Non-pigmented ciliary epithelial cell (primary cell): ENCODE measurements at places on chromosomes 4 and X.
A peak's percentile ranks its signal among the peaks of the same experiment; 100 is the strongest.

- DNase-seq, result peak; percentile 75
These were observed 143.1 kb downstream of the ARSF start for GRCh38 chrX:3184176-3184930.

GRCh38 chr4:2940267-2941137, 22.7 kb downstream of the NOP14 start:
- no peak for DNase-seq

- DNase-seq, result no peak
These were observed 3.8 kb upstream of the PITX2 start for GRCh38 chr4:110626532-110627153.

DNA sequence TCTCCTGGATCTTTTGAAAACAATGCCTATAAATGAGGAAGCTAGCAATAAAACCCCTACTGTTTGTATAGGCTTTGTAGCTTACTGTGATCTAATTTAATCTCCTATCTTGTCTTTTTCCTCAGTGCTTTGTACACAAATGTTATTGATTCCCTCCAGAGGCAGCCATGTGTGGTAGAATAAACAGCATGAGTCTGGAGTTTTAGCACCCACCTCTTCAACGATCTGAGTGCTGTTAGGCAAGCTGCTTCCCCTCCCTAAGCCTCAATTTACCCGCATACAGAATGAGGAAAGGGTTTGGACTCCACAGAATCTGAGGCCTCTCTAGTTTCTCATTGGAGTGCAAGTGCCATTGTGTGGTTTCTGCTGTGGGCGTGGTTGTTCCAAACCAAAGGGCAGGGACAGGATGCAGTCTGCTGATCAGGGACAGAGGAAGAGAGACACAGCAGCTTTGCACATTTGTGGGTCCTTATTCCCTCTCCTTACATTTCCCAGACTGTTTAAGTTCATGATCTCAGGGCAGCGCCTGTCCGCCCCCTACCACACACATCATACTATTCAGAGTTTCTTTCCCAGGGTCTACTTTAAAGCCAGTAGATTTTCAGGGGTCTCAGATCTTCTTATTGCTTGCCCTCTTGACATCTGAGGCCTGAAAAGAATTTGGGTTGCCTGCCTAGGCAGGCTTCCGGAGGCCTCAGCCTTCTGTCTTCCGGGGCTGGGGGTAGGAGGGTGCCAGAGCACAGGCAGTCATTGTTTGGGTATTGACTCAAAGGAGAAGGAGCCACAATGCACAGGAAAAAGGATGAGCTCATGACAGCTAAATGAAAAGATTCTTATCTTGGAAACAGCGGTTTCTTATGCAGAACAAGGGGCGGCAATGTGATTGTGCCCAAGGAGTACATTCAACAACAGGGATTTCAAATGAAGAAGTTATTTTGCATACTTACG, 114.9 kb upstream of the TEX13D start:
- DNase-seq, result no peak

DNA sequence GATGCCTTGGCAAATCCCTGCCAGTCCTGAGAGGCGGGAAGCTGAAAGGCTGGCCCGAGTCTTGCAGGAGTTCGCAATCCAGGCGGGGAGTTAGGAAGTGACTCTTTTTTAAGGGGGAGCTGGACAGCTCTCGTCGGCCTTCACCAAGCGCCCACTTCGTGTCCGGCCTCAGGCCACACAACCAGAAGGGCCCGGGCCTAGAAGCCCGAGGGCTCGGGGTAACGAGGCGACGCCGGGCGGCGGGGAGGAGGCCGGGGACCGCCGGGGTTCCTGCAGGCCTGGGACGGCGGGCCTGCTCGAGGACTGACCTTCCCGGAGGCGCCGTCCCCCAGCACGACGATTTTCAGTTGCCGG, 395 bp downstream of the RAB28 start:
- DNase-seq, result no peak

DNA sequence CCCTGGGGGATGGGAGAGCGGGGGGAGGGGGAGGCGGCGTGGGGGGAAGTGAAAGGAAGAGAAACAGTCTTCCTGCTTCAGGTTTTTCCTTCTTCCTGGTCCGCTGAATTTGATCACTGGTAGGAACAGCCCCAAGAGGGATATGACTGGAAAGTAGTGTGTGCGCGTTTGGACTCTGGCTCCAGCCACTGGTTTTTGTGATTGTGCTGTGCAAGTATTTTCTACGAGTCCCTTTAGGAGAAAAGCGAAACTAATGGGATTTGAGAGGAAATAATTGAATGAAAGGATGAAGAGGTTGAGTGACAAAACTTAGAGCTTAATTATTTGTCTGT, 836 bp downstream of the PRRG1 start:
- DNase-seq, result no peak
